ENCODE measurements at places on chromosomes 11 and 22.
A peak's percentile ranks its signal among the peaks of the same experiment; 100 is the strongest.

DNA sequence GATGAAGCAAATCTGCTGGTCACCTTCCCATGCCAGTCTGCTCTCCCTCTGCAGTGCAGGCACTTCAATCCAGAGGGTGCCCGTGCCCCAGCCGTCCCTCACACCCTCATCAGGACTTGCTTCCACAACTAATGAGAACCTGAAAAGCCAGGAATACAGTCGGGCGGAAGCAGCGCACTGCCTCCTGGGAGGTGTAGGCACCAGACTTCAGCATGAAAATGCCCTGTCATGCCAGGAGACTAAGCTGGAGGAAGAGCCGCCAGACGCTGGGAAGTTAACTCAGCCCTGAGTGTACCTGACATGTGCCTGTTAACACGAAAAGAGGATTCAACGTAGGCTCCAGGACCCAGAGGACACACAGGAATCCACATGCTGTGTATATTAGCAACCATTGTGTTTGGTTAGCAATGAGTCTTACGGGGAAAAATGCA, 40.1 kb upstream of the FLI1 start:
- no peak for DNase-seq

DNA sequence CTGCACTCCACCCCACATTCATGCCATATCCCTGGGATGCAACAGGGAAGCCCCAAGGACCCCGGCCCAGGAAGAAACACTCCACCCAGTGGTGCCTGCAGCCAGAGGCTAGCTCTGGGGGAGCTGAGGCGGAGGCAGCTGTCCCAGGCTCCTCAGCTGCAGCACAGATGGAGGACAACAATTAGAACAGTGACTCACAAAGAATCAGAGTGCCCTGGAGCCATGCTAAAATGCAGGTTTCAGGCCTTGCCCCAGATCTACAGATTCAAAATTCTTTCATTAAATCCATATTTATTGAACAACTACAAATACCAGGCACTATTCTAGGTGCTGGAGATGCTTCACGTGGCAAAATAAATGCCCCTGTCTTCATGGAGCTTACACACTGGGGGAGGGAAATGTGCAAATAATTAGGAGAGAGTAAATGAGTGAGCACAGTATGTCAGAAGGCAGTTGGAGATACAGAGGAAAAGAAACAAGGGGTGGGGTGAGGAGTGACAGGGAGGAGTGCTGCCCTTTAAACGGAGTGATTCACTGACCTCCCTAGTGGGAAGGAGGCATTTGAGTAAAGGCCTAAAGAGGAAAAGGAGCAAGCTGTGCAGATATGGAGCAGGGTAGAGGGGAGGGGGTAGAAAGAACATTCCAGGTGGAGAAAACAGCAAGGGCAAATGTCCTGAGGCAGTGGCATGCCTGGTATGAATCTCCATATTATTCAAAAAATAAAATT, 73.3 kb upstream of the CSNK2A3 start:
- DNase-seq: no peak

GRCh38 chr11:67356864-67357561, 3.7 kb upstream of the POLD4 start:
- peak; percentile 80 for DNase-seq

- DNase-seq: no peak
Observed at GRCh38 chr11:128775468-128775867, 81.6 kb downstream of the FLI1 start.

- no peak for DNase-seq
Observed at GRCh38 chr11:92396133-92396532, 171.5 kb downstream of the FAT3 start.

GRCh38 chr11:75244052-75244814, 3.7 kb downstream of the TPBGL start:
- DNase-seq: no peak

GRCh38 chr11:33476945-33477606, 219.9 kb downstream of the HIPK3 start:
- no peak for DNase-seq

DNA sequence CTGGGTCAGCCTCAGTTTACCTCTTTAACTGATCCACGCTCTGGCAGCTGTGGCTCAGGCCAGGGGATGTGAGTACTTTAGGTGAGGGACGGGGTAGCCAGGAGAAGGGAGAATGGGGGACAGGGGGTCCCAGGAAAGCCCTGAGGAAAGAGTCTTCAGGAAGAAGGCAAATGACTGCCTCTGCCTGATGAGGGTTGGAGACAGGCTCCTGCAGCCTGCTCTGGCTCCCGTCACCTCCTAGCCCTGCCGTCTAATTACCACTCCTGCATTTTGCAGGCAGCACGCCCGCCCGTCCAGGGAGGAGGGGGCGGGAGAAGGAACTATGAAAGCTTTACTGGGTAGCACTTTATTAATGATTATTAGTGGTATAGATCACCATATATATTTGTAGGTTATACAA, 116.6 kb downstream of the CEP164 start:
- peak; percentile 2 for DNase-seq

- DNase-seq: no peak
Observed at GRCh38 chr11:33158596-33159275, 2.5 kb downstream of the CSTF3 start.

- no peak for DNase-seq
Observed at GRCh38 chr11:111935317-111936039, 1.7 kb upstream of the DIXDC1 start.

GRCh38 chr22:19319281-19319680, 27.8 kb upstream of the CLTCL1 start:
- no peak for DNase-seq

DNA sequence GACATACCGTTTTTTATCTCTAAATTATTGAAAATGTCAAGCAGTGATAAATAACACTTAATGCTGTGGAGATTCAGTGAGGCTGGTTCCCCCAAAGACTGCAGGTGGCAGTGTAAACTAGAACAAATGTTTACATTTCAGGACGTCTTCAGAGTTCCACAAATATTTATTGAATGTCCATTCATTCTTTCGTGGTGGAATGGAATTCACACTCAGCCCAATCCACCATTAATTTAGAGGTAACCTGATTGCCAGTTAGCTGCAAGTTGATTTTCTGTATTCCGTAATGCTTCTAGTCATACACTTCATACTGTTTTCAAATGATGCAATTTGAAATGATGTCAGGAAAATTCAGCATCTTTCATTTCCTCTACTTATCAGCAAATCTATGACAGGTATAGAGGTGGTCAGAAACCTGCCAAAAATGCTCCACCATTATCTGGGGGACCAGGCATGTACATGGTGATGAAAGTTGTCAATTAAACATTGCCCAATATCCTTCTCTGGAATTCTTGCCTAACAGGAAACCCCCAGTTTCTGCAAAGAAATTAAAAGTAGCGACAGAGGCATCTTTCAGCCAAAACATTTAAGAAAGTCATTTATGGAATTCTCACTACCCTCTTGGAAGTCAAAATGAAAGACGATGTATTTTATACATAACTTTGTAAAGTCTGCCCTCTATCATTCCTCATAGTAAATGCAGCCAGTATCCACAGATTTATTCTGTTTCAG, 94.3 kb upstream of the BMAL1 start:
- DNase-seq: no peak

GRCh38 chr11:126257144-126257543, 11.6 kb downstream of the SRPRA start:
- DNase-seq: no peak

- DNase-seq: no peak
Observed at GRCh38 chr11:116829525-116830183, at the start of gene APOC3. TSS of gene APOC3 (plus strand) at chr11:116829907. CDS start at chr11:116830583, 676 bp downstream.

DNA sequence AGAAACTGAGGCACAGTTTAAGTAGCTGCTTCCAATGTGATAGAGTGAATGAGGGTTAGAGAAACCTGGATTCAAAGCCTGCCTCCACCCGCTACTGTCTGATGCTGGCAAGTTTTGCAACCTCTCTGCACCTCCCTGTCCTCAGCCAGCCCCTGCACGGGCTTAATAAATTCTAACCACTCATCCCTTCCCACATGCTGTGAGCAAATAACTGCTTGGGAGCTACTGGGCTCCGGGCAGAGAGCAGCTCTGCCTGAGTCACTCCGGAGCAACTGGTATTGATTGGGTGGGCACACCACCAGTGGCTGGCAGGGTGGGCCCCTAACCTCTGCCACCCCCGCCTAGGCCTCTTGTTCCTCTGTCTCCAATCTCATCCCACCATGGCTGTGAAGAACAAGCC, 104.3 kb upstream of the SYT13 start:
- no peak for DNase-seq

DNA sequence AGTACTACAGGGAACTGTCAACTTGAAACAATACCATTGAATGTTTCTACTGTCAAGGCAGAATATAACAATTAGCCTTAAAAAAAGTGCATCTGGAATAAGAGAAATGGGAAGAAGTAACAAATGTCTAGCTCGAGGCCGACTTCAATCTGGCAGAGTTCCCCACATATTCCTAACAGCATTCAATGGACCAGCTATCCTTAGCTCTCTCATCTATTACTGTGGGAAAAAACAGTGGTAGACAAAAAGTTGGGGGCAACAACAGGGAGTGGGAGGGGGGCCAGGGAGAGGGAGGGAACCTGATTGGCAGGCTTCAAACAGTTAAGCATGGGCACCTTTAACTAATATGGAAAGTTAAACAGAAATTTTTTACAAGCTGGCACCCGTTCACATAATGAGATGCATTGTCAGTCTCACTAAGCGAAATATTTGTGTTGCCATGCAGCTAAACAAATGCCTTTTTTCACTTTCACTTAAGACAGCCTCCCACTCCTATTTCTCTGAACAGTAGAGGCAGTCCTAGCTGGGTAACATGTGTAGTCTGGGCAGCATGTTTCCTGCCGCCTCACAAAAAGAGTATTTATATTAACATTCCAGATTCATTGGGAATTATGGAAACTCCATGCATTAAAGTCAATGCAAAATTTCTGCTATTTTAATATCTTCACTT, 62.2 kb upstream of the SOX6 start:
- DNase-seq: no peak

DNA sequence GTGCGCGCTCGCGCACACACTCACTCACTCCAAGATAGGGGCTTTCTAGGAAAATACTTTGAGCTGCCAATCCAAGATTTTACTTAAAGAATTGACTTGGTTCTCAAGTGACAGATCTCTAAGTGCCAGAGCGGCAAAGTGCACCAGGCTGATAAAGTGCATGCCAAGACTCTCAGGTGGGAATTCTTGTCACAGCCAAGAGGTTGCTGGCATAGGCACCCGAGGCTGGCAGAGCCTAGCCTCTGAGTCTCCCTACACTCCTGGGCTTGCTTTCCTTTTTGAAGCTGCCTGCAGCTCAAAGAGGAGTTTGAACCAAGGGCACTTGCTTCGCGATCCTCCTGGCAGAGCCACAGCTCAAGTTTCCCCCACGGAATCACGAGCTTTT, 2.5 kb upstream of the ADM start:
- no peak for DNase-seq

GRCh38 chr22:27507111-27507611, 294.4 kb downstream of the MN1 start:
- DNase-seq: no peak

DNA sequence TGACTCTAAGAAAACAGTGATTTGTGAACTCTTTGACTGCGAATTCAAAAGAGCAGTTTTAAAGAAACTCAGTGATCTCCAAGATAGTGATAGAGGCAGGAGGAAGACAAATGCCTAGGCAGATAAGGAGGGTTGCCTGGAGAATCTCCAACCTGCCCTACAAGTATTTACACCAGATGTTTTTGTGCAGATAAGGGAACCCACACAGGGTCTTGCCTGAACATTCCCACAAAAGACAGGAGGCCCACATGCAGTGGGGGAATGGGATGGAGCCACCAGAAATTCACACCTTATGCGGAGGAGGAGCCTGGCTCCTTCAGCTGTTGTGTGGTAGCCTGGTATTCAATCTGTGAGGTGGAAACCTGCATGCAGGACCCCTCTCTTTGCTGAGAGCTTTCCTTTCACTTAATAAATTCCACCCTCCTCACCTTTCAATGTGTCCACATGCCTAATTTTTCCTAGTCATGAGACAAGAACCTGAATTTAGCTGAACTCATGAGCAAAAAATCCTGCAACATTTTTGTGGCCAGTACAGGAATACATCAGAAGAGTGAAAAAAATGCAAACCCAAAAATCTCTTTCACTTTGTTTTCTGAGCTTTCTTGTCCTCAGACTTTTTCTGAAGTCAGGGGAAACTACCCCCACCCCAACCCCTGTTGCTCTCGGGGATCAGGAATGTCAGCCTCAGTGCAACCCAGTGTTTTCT, 8.1 kb upstream of the GLYAT start:
- no peak for DNase-seq

GRCh38 chr11:122625976-122626665, 29.4 kb upstream of the UBASH3B start:
- DNase-seq: no peak

DNA sequence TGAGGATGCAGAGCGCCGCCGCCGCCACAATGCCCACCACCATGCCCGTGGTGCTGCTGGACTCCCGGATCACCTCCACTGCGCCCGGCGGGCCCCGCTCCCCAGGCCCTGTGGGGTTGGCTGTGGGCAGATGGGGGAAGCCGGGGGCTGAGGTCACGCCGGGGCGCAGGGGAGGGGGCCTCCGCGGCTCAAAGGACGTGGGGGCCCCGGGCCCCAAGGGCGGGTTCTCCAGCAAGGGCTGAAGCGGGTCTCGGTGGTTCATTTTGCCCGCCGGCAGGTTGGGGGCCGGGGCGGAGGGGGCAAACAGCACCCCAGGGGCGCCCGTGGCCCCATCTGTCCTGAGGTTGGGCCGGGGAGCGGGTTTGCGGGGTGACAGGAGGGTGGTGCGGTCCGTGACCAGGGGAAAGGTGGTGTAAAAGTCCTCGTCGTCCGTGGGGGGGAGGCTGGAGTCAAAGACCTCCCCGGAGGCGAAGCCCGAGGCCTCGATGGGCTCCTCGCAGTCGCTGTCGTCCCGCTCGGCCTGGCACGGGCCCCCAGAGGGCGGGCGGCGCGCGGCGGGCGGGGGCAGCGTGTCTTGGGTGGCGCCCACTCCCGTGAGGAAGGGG, 16.5 kb downstream of the SLC22A12 start:
- no peak for DNase-seq

DNA sequence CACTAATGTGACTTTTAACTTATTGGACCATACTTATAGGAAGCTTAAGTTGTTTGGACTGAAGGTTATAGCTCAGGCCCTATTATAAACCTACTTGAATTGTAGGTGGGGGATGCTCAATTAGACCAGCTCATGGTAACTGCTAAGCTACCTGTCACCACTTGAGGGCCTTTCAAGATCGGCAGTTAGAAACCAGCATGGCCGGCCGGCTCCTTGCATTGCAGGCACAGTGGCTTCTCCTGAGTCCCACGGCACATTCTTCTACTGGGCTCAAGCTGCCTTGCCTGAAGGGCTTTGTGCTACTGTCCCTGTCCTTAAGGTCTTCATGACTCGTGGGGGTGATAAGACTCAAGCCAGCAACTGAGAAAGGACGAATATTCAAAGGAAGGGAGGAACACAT, 70.8 kb downstream of the TBC1D22A start:
- no peak for DNase-seq

GRCh38 chr22:36819112-36819511, 2.3 kb upstream of the PVALB start:
- DNase-seq: no peak

GRCh38 chr11:94417386-94417987, 16.3 kb upstream of the GPR83 start:
- no peak for DNase-seq

- DNase-seq: no peak
Observed at GRCh38 chr22:29747832-29748231, 19.0 kb downstream of the ZMAT5 start.

Data from activated naive CD4-positive, alpha-beta T cell treated with anti-CD3 and anti-CD28 coated beads, Interleukin-2, amount 10 ng/mL, durations not matched to agents 7 days and 5 days (primary cell).